ENCODE measurements at places on chromosomes 5 and 9.

DNA sequence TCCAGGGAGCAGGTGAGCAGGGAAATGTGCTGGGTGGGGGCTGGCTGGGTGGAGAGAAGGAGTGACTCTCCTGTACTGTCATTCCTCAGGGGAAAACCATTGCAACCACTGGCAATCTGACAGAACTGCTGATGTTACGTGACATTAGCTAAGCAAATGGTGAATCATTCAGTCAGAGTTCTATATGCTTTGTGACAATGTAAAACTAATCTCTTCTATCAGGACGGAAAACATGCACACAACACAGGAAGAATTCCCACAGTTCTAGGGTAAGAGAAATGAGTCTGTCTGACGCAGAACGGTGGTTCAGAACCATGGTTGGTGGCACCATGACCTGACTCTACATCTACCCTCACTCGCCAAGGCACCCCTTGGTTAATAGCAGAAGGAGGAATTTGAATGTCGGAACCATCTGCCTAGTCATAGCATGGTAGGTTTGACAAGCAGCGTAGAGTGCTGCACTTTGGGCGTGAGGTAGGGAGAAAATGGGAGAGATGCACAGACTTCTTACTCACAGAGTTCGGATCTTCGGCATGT lies 243.6 kb upstream of the PANK3 start:
- DNase-seq: peak; percentile 49

GRCh38 chr9:18263377-18263776 lies 210.6 kb upstream of the ADAMTSL1 start:
- no peak for DNase-seq

GRCh38 chr5:120463991-120464626 lies at the start of gene PRR16:
PRR16 (plus strand) TSS chr5:120464300.
- DNase-seq: no peak

DNA sequence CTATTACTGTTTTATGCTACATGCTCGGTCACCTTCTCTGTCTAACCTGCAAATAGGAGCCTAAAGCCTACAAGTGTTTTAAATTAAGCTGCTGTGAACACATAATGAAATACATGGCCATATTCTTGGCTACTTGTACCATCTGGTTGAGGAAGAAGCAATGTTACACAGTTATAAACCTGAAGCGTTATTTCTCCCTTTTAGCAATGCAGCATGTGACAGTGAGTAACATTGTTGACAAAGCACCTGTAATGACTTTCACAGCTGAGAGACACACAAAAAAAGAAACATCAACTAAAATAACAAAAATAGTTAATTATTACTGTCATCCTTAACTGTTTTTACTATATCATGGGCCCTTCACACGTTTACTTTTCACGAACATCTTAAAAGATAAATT lies 146.9 kb downstream of the RORB start:
- no peak for DNase-seq

DNA sequence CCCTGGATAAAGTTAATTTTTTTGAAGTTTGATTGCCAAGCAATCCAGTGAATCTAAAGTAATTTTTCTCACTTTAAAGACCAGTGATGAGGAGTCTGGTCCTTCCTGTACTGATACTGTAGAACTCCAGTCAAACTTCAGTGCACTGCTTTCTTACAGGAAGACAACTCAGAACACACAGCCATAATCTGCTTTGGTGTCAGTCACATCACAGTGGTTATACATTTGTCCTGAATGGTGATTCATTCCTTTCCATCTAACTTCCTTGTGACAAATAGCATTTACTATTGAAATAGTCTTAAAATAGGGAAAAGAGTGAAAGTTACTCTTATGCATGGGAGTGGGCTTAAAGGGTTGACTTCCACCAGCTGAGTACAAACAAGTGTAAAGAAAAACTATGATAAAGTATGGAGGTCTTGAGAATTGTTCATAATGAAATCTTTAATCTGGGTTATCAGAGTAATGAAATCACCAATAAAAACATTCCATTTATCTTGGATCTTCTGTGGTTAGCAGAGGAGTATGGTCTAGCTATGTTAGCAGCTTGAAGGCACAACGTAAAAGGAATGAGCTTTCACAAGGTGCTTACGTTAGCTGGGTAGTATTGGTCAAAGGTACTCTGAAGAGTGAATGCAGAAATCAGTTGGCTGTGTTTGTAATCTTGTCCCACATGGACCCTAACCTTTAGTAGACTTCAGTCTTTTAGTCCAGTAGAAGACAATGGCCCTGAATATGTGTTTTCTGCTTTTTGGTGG lies 41.5 kb downstream of the DCP2 start:
- DNase-seq: no peak

DNA sequence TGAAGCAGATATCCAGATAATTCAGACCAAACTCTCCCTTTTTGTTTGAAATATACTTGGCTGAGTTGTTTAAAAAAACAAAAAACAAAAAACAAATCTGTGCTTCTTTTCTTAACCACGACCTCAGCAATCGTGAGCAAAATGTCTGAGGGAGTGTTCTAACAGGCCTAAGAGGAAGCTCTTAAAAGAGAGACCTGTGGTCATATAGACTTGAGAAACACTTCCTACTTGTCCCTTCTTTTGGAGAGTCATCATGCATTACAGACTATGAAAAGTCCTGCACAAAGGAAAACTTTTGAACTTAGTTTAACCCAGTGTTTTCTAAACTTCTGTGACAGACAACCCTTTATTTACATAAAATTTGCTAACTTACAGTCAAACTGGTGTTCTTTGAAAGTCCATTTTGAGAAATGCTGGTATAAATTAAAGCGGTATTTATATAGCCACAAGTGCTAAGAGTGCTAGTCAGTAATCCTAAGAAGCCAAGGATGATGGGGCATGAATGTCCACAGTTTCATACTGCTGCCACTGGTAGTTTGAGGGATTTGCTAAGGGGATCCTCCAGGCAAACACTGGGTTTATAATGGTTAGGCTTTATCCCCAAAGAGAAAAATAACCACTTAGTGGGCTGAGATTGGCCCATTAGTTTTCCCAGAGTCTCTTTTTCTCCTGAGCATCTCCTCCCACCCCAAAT lies 199.8 kb downstream of the LRRC70 start:
- no peak for DNase-seq

DNA sequence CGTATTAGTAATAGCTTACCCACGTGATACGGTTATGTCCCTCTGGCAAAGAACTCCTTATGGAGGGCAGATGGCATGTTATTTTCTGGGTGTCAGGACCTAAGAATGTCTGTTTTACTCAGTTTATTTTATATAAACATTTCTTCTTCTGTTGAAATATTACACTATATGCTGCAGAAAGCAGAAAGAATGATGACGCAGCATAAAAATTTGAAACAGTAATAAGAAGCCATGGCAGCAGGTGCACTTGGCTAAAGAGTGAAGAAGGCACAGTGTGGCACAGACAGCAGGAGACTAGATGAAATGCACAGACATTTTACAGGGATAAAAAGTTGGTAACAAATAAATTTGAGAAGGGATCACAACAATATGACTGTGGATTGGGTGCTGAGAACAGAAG lies 46.3 kb upstream of the CDH10 start:
- no peak for DNase-seq

DNA sequence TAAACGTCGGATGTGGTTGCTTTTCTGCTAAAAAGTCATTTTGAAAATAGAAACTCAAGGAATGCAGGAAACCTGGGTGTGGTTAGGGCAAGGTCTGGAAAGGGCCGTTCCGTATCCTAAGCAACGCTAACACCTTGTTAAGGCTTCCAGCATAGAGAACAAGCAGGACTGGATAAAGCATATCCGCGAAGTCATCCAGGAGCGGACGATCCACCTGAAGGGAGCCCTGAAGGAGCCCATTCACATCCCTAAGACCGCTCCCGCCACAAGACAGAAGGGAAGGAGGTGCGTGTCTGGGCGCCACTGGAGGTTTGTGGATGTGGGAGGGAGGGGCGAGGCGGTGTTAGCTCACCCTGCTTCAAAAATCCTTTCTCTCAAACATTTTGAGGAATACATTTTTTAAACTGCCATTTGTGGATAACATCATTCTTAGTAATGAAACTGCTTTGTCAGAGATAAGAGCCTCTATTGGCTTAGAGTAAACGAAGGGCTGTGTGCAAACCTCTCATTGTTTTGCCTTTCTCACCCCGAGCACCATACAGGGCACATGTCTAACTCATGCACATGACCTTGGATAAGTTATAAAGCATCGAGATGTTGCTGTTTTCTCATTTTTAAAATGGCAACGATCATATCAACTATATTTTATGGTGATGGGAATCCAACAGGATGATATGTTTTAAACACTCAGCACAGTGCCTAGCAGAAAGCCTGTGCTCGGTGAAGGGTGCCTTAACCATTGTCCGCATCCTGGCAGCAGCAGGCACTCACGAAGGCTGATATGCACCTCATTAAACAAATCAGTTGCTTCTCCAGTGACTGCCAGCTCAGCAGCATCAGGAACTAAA lies 175.7 kb upstream of the OTULINL start:
- no peak for DNase-seq

DNA sequence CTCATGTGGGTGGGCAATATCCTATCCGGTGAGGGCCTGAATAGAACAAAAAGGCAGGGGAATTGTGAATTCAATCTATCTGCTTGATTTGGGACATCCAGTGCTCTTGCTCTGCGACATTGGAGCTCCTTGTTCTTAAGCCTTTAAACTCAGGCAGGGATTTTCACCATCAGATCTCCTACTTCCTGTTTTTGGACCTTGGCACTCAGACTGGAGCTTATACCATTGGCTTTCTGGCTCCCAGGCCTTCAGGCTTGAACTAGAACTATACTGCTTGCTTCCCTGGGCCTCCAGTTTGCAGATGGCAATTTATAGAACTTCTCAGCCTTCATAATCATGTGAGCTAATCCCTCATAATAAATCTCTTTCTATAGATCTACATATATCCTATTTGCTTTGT lies 134.3 kb upstream of the CLINT1 start:
- no peak for DNase-seq

DNA sequence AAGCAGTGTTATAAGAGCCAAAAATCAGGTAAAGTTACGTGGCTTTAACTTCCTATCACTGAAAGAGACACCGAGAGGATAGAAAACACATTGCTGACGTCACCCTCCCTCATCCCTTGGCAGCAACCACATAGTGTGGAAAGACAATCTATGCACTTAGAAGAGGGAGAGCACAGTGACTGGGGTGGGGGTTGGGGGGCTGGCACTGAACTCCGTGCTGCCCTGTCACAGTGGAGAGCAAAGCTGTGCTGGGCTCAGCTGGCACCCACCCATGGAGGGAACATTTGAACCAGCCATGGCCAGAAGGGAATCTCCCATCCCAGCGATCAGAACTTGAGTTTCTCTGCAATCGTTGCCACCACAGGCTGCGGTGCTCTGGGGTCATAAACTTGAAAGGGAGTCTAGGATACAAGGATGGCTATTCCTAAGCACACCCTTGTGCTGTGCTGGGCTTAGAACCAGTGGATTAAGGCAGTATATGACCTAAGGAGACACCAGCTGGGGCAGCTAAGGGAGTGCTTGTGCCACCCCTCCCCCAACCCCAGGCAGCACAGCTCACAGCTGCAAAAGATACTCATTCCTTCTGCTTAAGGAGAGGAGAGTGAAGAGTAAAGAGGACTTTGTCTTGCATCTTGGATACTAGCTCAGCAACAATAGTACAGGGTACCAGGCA lies 73.4 kb downstream of the KIAA0825 start:
- no peak for DNase-seq

DNA sequence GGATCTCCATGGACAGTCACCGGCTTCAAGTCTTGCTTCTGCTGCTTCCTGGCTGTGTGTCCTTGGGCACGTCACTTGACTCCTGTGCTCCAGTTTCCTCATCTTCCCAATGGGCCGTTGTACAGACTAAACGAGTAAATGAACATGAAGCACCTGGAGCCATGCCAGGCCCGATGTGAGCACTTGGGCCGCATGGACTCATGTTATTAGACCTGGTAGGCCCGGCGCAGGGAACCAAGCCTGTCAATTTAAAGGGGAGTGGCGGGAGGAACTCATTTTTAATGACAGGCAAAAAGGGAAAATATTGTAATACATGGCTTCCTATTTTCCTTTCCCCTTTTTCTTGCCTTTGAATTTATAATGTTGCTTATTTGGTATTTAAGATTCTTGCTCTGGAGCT lies 47.5 kb downstream of the TENT4A start:
- DNase-seq: no peak

DNA sequence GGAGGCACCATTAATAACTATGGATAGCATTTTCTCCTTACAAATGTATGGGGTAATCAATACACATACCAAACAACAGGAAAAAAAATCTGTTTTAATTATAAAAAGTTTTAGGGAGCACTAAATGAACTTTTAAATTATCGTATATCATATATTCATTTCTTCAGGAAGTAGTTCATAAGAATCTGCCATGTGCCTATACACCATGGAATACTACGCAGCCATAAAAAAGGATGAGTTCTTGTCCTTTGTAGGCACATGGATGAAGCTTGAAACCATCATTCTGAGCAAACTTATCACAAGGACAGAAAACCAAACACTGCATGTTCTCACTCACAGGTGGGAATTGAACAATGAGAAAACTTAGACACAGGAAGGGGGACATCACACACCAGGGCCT lies 162.1 kb upstream of the RASA1 start:
- no peak for DNase-seq

DNA sequence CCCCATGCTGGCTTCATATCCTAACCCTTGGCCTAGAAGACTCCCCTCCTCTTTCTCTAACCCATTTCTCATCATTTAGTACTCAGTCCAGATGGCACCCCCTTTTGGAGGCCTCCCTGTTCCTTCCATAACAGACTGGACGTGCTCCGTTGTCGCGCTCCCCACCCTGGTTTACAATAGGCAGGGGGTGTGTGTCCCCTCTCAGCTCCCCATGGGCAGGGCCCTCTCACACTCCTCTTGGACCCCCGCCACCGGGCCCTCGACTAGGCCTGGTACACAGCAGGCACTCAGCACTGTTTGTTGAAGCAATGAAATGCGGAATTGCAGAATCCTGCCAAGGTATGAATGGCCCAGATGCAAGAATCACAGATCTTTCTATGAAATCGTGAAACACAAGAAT lies 227.4 kb downstream of the FSTL4 start:
- DNase-seq: no peak

DNA sequence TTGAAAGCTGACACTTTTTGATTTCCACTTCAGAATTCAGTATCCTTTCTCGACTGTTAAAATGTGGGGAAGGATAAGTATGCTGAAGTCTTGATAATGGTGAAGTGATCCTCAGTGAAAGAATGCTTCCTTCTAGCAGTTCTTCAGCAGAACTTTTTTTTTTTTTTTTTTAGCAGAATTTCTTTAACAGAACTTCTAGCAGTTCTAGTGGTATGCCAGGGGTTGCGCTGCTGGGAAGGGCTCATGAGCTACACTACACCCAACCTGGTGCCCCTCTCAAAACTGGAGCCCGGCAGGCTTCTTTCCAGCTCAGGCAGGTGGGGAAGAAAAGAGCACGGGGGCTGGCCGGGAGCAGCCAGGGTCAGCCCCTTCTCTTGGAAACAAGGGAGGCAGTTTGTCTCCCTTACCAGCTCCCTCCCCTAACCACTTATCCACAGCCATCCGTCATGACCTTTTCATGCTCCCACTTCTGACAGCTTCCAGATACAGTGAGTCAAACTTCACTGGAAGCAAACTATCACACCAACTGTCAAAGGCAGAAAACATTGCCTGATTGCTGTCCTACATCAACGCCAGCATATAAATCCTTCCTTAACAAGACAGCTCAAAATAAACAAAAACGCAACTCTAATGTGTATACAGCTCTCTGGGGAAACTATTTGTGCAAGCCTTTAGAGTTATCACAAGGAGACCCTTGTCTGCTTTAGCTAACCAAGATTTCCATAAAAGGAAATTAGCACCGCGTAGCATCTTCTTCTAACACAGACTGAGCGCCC lies 211.5 kb downstream of the GAPVD1 start:
- peak; percentile 35 for DNase-seq

Data from fibroblast of skin of left quadriceps (primary cell).